ENCODE measurements at places on chromosomes 4 and X.

DNA sequence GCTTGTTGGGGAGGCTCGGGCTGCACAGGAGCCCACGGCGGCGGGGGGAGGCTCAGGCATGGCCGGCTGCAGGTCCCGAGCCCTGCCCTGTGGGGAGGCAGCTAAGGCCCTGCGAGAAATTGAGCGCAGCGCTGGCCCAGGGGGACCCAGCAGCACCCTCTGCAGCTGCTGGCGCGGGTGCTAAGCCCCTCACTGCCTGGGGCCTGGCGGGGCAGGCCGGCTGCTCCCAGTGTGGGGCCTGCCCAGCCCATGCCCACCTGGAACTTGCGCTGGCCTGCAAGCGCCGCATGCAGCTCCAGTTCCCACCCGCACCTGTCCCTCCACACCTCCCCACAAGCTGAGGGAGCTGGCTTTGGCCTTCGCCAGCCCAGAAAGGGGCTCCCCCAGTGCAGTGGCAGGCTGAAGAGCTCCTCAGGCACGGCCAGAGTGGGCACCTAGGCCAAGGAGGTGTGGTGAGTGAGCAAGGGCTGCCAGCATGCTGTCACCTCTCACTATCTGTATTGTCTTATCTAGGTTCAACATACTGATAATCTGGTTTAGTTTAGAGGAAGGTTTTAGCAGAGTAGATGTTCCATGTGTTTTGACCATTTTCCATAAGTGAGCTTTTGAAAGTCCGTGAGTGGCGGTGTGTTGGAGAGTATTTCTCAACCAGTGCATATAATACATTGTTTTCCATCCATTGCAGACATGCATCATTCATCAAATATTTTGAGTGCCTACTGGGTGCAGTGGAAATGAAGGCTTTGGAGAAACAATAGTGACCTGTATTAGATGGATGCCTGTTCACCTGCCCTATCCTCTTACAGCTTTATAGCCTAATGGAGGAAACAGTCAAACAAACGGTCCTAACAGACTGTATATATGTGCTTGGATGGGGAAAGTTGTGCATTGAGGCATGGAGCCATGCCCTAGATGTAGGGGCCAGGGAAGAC is 13.1 kb downstream of the PI4K2B start:
- no peak for DNase-seq

DNA sequence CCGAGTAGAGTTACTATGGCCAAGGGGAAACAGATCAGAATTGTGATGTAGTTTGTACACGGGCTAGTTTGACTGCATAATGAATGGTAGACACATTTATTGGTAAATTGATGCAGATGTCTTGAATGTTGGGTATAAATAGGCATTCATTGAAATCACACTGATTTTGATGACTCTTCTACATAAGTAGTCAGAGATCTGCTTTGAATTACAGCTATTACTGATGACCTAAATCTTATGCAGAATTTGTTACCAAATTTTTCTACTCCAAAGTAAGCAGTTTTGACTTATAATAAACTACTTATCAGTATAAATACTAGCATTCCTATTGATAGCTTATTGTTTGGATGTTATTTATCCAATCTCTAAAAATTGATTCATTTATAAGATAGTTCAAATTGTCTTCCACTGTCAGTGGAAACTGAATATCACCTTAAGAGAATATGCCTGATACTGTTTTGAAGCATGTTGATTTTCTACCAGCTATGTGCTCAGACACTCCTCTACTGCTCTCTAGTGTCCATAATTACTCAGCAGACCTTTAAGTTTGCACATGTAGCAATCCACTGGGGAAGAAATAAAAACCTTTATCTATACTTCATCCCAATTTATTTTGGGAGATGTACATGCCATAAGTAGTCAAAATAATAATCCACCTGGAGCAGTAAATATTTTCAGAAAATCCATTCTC is 120.3 kb downstream of the RASL11B start:
- no peak for DNase-seq

DNA sequence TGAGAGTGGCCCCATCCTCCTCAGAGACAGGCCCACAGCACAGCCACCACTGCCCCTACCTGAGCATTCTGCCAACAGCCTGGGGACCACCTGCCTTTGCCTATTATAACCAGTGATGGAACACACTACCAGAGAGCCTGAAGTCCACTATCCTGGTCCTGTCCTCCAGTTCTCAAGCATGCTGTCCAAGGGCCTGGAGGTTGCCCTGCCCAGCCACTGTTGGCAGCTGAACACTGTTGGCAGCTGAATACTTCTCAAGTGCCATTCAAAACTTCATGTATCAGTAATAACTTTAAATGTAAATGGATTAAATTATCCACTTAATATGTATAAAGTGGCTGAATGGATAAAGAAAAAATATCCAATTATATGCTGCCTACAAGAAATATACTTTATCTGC is 194.3 kb upstream of the JADE1 start:
- DNase-seq: no peak

GRCh38 chr4:53997898-53998297 is 66.5 kb downstream of the CHIC2 start:
- DNase-seq: no peak

GRCh38 chrX:17563515-17563914 is 173.8 kb upstream of the SCML1 start:
- no peak for DNase-seq

DNA sequence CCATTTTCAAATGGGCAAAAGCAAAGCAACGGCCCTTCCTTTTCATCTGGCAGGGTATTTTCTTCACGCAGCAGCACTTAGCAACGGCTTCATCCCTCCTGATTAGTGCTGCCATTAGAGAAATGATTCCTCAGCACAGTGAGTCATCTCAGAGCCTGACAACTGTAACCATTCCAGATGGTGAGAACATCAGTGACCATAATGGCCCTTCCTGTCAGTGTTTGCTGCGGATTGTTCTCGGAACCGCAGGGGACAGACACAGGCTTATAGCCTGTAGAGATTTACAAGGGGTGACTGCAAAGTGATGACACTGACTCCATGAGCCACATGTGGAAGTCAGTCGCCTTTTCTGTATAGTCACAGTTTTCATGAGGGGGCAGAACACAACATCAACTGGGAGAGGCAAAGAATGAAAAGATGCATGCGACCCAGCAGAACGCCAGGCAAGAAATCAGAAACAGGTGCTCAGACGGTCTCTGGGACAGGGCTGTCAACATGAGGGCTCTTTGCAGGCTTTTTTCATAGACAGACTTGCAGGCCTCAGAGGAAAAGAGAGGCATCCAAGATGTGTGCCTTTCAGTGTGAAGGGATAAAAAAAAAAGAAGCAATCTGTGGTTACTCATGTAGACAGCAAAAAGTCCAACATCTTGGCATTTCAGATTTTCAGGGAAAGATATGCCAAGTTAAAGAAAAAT is 69.9 kb upstream of the FBXW7 start:
- no peak for DNase-seq

DNA sequence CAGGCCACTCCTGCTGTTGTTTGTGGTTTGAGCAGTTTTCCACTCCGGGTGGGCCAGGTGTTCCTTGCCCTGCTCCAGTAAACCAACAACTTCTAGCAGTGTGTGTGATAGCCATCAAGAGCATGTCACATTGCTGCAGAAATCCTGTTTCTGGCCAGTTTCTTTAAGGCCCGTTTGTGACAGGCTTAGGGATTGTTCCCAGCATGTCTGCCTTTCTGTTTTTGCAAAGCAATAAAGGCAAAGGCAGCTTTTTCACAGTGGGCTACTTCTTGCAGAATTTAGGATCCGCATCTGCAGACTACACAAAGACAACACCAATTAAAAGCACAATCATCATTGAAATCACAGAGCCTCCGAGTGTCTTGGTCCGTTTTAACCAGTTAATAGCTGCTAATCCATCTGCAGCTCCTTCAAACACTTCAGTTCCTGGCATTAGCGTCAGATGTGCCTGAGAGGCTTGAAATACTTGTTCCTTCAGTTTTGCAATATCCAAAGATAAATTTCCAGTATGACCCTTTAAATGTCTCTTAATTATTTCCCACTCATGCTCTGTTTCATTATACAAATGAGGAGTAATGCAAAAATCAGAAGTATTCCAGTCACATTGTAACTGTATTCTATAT is 65.1 kb downstream of the ADAM29 start:
- no peak for DNase-seq

DNA sequence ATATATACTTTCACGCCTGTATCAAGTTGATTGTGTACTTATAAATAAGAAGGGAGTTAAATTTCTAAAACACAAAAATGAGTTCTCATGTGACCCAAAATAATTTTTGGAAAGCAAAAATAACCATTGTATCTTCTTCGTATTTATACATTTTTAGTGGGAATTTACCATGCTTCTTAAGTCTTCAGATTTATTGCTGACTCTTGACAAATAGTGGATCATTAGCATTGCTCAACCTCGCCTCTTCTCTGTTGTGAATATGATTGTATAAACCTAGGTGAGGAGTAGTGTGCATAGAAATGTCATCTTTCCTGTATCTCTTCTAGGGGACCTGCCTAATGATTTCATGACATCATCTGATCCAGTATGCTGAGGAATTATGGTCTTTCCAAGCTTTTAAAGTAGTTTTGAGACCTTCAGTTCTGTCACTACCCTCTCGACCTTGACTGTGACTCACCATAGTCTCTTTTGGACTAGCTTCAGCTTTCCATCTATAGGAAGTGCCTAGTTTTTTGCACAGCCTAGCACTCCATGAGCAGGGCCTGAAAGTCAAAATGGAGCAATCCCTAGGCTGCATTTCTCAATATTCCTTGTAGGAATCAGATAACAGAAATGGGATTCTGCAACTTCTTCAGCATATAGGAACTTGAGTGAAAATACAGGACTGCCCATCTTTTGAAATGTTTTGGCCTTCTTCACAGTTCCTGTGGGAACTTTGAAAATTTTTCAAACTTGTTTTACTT is 157.6 kb downstream of the ARX start:
- DNase-seq: no peak

DNA sequence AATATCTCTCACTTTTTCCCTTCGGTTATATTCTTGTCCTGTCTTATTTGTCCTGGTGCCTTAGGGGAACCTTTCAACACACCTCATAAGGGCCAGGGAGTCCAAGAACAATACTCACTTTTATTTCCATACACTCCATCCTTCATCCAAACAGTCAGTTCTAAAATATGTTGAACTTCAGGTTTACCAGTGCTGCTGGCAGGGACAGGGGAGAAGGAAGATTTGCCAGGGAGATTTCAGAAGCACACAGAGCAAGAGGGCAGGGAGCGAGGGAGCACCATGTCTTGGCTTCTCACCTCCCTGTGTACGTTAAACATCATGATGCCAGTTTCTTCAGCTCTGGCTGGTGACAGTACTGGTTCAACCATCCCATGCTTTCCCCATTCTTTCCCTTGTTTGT is 631.1 kb upstream of the FAT1 start:
- DNase-seq: no peak

All from activated T-cell treated with anti-CD3 and anti-CD28 coated beads for 24 hours (primary cell).